ENCODE measurements at places on chromosomes 4 and X.
A peak's percentile ranks its signal among the peaks of the same experiment; 100 is the strongest.

- no peak for DNase-seq
These were observed 125.4 kb upstream of the ZCCHC13 start for GRCh38 chrX:74178536-74178935.

DNA sequence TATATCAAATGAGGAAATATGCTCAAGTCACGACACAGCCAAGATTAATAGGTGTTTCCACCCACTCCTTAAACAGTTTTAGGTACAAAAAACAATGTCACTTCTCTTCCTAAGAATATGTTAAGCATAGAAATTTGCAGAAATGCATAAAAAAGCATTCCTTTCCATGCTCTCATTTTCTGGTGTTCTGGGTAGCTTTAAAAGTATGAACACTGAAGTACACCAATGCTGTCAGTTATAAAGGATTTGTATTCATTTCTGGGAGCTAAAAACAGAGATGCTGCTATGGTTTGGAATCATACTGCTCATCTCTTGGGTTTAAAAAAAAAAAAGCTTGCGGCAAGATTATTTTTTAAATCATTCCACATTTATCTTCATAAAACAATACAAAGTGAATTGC, 20.8 kb downstream of the SH3RF1 start:
- DNase-seq: no peak

- no peak for DNase-seq
These were observed 35.1 kb upstream of the PI4K2B start for GRCh38 chr4:25198713-25199112.

GRCh38 chr4:41160012-41160789, 54.1 kb downstream of the APBB2 start:
- peak; percentile 66 for DNase-seq

DNA sequence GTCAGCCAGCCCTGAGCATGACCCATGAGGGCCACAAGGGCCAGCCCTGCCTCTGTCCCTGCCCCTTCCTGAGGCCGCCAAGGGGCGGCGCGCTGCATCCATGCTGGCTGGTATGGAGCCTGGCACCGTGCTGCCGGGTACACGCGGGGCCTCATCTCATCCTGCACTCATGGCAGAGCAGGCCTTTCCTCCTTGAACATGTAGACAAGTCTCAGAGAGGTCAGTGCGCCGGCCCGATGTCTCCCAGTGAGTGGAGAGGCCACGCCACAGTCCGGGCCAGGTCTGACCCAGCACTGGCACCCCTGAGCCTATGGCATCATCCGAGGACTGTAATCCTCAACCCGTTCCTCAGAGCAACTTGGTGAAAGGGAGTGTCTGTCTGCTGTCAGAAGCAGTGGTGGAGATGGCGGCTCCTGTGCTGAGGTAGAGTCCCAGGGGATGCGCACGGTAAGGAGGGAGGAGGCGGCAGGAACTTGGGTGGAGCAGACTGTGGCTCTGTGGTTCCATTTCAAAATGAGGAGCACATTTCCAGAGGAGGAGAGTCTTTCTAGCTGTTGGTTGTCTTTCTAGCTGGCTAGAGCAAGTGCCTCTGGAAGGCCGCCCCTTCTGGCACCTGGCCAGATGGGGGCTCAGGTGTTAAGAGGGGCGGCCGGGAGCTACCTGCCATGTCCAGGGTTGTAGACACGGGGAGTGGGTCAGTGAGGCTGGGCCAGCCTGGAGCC, 32.8 kb downstream of the TRMT44 start:
- no peak for DNase-seq

GRCh38 chrX:42109428-42109827, 186.1 kb upstream of the CASK start:
- DNase-seq: no peak

GRCh38 chr4:114012749-114013148, 33.3 kb upstream of the ARSJ start:
- DNase-seq: no peak
